ENCODE measurements at places on chromosomes 3 and 15. TPM values are rescaled to one million over a fixed set of nuclear protein-coding genes. Genes with fewer than 3 reads are reported as not detected.

The BRK1 gene
- 138 TPM for total RNA-seq

The ATG3 gene
- total RNA-seq: 62.0 TPM

The DOCK3 gene
- total RNA-seq: not detected

DNA sequence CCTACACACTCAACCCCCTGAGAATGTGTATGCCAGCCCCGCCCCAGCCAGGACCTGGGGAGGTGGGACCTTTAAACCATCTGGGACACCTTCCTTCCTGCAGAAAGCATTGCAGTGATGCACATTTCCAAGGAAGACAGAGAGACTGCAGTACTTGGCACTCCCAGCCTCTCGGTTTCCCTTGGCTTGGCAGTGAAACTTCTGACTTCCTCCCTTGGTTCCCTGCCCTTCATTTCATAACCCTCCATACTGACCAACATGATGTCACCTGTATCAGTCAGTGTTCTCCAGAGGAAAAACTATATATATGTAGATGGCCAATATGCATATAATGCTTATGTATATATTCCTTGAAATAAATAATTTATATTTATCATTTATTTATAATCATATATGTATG is 103.2 kb downstream of the SST start:
- DNase-seq: no peak

DNA sequence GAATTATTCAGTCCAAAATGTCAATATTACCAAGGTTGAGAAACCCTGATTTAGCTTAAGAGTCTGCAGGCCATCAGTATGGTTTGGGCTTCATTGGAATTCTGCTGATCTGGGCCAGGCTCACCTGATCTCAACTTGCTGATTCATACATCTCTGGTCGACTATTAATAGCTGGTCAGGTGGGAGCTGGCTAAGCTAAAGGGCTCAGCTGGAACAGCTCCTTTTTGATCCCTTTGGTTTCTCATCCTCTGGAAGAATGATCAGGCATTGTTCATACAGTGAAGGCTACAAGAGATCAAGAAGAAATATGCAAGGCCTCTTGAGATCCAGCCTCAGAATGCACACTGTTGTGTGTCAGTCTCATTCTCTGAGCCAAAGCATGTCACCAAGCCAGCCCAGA is 123.3 kb upstream of the MME start:
- no peak for DNase-seq

Data from dermis microvascular lymphatic vessel endothelial cell (primary cell).